T-helper 17 cell (primary cell): ENCODE measurements at places on chromosomes 3 and 15.

- DNase-seq = no peak
Measured at GRCh38 chr3:128971421-128972100, 22.3 kb downstream of the CFAP92 start.

- no peak for DNase-seq
Measured at GRCh38 chr3:39460677-39461076, 6.8 kb upstream of the MOBP start.

DNA sequence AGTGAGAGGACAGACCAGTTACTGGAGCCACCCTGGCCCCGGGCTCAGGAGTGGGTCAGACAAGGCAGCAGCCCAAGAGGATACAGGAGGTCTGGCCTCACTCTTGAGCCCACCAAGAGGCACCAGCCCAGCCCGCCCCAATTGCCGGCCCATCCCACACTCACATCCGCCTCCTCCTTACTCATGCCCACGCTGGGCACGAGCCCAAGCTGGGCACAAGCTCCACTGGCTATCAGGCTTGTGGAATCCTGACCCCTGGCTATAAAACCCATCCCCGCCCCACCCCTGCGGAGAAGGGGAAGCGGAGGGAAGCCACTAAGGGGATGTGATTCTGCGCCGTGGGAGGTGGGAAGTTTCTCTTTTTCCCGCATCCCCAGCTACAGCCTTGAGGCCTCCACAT is 25.9 kb downstream of the ADCY5 start:
- no peak for DNase-seq

- DNase-seq = no peak
Measured at GRCh38 chr3:27533261-27533607, 49.0 kb upstream of the SLC4A7 start.

DNA sequence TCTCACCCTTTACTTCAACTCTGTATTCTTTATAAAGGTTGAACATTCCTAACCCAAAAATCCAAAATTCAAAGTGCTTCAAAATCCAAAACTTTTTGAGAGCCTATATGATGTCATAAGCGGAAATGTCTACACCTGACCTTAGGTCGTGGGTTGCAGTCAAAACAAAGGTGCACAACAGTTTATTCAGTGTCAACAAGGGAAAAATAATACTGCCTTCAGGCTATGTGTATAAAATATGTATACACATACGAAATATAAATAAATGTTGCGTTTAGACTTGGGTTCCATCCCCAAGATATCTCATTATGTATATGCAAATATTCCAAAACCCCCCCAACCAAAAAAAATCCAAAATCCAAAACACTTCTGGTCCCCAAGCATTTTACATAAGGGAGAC is 90.9 kb downstream of the STAG1 start:
- no peak for DNase-seq

- no peak for DNase-seq
Measured at GRCh38 chr3:38347421-38348200, 1.0 kb downstream of the XYLB start.
